ENCODE measurements at places on chromosomes 2 and 18.
A peak's percentile ranks its signal among the peaks of the same experiment; 100 is the strongest.

- no peak for DNase-seq
Observed at GRCh38 chr2:55162284-55163006, 69.6 kb downstream of the CLHC1 start.

GRCh38 chr2:215728504-215729065 is 284.8 kb downstream of the MREG start:
- peak; percentile 27 for DNase-seq

GRCh38 chr2:122340246-122340645 is 584.8 kb downstream of the TSN start:
- DNase-seq = no peak

DNA sequence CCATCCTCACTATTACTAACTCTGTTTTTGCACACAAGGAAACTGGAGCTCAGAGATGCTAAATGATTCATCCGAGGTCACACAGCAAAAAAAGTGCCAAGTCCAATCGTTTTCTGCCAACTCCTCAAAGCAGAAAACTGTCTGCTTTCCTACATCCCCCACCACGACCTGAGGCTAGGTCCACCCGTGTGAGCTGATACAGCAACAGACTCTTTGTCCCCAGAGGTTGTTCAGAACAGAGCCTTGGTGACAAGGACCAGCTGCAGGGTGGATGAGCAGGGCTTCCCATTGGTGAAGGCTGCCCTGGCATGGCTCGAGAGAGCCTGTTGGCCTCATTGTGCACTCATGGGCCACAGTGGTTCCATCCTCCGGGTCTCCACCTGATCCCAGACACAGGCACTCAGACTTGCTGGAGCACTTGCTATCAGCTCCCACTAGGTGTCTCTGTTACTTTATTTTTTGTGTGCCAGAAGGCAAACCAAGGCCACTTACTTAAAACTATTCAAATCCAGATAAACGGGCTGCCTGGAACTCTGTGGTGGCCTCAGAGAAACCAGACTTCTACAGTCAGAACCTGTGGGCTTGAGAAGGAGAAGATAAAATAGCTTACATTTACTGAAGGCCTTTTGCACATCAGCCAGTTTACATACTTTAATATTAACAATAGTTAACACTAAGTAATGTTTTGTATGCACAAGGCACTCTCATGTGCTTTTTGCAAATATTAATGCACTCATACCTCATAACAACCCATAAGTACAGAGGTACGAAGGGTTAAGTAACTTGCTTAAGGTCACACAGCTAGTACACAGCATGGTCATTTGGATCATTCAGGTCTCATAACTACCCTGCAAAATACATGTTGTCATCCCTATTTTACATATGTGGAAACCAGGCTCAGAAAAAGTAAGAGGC is 62.9 kb upstream of the CTIF start:
- DNase-seq = peak; percentile 87

GRCh38 chr2:74374509-74375205 is 5.5 kb downstream of the DCTN1 start:
- no peak for DNase-seq

DNA sequence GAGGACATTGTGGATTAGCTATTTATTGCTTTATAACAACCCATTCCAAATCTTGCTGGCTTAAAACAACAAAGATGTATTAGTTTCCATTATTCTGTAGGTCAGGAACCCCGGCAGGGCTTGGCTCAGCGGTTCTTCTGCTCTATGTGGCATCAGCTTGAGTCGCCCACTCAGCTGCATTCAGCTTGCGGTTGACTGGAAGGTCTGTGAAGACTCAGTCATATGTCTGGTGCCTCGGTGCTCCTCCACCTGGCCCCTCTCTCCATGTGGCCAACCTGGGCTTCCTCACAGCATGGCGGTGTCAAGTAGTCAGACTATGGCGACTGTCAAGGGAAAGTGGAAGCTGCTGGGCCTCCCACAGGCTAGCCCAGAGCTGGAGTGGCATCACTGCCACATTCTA is 48.6 kb downstream of the EMILIN2 start:
- DNase-seq = no peak

GRCh38 chr2:64944484-64944883 is 44.7 kb upstream of the SLC1A4 start:
- DNase-seq = no peak

DNA sequence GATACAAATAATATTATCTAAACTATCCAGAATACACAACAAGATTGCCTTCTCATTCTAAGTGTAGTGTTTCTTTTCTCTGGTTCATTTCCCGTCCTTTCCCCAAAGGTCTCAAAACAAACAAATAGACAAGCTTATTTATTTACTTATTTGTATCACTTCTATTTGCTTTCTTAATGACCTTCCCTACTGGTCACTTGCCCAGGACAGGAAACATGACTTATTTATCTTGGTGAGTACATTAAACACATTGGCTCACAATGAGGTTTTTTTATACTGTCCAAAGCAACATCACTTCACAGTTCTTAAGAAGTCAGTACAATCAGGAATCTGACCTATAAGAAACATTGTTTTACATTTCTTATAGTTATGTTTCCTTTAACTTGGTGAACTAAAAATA is 123.3 kb upstream of the KYNU start:
- no peak for DNase-seq

GRCh38 chr2:119462574-119462973 is 30.9 kb downstream of the TMEM37 start:
- no peak for DNase-seq

All from Kasumi-1 (cell line).